Stimulated activated CD4-positive, alpha-beta T cell treated with anti-CD3 and anti-CD28 coated beads, TNF-alpha, amount 100 ng/mL, for 1 hour (primary cell): ENCODE measurements at places on chromosomes 12 and 14.

GRCh38 chr12:31369712-31370521 lies 44.0 kb upstream of the SINHCAF start:
- DNase-seq = no peak

- no peak for DNase-seq
These were observed 6.0 kb upstream of the ASB2 start for GRCh38 chr14:93982230-93983007.

- DNase-seq = no peak
These were observed 411.9 kb downstream of the NELL2 start for GRCh38 chr12:44464180-44464579.

DNA sequence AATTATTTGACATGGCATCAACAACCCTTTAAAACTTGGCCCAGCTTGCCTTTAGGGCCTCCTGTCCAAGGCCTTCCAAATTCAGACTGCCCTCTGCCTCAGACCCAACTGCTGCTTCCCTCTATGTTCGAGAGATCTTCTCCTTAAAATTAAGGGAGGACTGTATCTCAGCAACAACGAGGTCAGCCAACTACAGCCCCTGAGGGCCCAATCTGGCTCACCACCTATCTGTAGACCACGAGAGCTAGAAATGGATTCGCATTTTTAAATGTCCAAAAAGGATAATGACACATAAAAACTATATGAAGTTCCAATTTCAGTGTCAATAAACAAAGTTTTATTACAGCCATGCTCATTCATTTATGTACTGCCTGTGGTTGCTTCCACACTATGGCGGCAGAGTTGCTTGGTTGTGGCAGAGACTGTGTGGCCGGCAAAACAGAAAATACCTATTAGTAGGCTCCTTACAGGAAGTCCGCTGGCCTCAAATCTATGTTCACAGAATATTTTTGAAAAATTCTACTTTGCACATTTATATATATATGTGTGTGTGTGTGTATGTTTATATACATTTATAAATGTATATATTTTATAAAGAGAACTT lies 1026.9 kb downstream of the BCL11B start:
- no peak for DNase-seq

DNA sequence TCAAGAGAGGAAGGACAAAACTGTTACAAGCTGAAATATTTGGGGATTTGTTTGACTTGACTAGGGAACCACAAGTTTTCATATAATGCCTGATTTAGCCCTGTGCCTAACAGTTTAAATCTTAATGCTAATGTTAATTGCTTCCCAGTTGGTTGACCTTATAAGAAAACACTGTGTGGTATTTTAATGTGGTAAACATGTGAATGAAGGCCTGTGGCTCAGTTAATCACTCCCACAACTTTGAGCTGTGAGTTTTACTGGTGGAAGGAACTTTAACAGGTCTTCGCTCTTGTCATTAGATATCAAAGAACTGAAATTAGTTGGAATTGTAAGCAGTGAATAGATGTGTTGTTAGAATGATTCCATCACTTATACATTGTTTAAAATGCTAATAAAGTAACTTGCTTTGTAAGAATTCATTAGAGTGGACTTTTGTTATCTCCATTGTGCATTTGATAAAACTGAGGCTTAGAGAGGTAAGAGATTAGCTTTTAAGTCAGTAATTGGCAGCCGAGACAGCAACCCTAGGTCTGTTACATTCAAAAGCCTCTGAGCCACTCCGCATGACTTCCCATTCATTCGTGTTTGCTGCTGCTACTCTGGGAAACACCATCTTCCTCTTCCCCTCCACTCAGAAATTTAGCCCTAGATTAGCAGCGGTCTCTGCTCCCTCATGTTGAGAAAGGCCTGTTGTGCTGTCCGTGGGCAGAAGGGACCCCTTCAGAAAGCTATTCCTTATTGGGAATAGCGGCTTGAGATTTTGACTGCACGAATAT lies 1.0 kb upstream of the TBK1 start:
- DNase-seq = no peak

DNA sequence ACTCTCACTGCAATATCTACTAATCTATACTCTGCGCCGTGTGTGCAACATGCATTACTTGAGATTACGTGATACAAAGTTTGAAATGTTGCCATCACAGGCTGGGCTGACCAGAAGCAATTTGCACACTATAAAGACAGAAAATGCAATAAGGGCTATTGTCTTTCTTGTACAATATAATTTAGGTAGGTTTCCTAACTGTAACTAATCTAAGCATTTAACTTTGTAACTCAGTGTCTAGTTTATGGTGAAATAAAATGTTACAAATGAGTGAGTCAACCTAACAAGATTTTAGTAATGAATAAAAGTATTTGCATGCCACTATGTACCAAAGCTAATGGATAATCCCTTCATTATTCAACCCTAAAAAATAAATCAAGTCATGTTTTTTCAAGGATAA lies 57.8 kb downstream of the LRP6 start:
- no peak for DNase-seq
